ENCODE measurements at places on chromosomes 12 and 14.

- peak; percentile 47 for DNase-seq
These were observed 851 bp downstream of the HSP90B1 start for GRCh38 chr12:103930787-103931735.

- DNase-seq = no peak
These were observed 37.9 kb upstream of the GALNT9 start for GRCh38 chr12:132367071-132367851.

GRCh38 chr12:130476451-130477135, 138.9 kb downstream of the PIWIL1 start:
- no peak for DNase-seq

DNA sequence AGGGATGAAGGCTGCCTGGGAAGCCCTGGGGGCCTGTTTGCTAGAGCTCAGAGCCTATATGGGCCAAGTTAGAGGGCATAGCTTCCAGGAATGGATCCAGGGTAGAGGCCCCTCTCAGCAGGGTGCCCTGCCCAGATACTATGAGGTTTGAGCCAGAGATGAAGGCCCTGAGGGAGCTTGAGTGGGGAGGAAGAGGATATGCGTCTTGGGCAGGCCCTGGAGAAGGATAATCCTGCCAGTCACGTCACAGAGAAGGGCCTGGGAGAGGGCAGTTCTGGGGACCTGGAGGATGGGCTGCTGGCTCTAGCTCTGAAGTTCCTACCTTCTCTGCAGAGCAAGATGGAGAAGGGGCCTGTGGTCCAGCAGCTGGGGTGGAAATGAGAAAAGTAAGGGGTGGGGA, 5.9 kb upstream of the CACNB3 start:
- DNase-seq = no peak

DNA sequence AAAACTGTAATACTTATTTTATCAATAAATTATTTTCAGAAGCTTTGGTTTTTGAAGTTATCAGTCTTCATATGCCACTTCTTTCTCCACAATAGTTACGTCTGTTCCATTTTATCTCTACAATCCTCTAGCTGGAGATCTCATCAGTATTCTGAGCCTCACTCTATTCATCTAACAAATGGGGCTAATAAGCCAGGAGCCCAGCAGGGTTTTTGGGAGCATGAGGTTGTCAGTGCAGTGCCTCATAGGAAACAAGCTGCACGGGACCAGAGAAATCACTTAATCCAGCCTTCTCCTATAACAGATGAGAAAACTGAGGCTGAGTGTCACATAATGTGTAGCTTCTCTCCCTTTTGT, 501.9 kb upstream of the RGS6 start:
- no peak for DNase-seq

- DNase-seq = no peak
These were observed 1.8 kb upstream of the INSM2 start for GRCh38 chr14:35531960-35532747.

DNA sequence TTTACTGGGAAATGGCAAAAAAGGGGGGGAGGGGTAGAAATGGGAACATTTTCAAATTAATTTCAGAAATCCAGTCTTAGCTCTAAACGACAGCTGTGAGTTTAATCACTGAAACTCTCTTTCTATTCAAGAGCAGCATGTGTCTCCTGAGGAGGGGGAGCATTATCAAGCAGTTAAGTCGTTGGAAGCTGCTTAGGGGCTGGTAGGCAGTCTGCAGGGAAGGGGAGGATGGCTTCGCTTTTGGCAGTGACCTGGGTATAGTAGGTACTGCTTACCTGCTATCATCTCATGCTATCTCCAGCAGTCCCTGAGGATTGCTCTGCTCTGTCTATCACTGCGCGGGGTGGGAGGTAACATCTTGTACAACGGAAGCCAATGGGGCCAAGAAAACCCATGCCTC, 567.4 kb downstream of the NRXN3 start:
- DNase-seq = no peak

DNA sequence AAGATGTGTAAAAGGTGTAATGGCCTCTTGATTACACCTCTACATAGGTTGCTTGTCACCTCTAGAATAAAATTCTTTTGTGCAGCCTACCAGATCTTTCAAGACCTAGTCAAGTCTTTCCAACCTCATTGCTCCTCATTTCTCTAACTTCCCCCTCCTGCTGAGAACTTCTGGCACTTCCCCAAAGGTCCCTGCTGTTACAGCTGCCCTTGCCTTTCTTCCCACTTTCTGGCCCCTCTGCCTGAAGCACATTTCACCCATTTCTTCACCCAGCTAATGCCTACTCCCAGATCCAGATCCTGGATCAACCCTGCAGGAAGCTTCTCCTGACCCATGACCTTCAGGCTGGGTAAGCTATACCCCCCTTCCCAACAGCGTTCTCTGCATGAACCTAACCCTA, 1.5 kb downstream of the TSHR start:
- DNase-seq = peak; percentile 51

- DNase-seq = no peak
These were observed 106.9 kb upstream of the PPFIA2 start for GRCh38 chr12:81866081-81866480.

- DNase-seq = no peak
These were observed 38.9 kb downstream of the FERMT2 start for GRCh38 chr14:52911904-52912303.

- no peak for DNase-seq
These were observed 107.1 kb downstream of the LRRK2 start for GRCh38 chr12:40331886-40332285.

GRCh38 chr12:46459111-46459510, 86.5 kb upstream of the SLC38A2 start:
- no peak for DNase-seq

GRCh38 chr12:6392504-6392903, 8.5 kb downstream of the LTBR start:
- DNase-seq = peak; percentile 28

DNA sequence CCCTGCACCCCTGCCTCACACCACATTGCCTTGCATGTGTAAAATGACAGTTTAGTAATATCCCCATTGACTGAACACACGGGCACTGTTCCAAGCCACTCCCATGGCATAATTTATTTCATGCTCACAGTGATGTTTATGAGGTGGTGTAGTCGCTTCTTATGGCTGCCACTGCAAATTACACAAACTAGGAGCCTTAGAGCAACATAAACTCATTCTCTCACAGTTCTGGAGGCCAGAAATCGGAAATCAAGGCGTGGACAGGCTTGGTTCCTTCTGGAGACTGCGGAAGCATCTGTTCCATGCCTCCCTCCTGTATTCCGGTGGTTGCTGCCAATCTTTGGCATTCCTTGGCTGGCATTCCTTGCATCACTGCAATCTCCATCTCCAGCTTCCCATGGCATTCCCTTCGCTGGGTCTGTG, 97.3 kb downstream of the RIN3 start:
- no peak for DNase-seq

GRCh38 chr12:34336619-34337465, 314.5 kb downstream of the ALG10 start:
- no peak for DNase-seq

DNA sequence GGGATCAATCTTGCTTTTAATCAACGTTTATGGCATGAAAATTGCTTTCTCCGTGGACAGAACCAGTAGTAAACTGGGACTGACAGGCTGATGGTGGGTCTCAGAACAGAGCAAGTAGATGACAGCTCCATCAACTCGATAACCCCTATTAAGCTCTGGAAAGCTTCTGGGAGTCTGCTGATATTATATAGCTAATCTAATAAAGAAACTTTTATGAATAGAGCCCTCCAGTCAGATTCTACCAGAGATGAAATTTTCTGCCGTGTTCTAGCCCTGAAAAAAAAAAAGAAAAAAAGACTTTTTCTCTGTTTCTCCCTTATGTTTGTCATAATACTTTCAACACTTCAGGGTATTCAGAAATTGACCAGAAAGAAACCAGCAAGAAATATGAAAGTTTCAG, 171.6 kb downstream of the APAF1 start:
- DNase-seq = no peak

- DNase-seq = peak; percentile 86
These were observed 10.0 kb downstream of the AHNAK2 start for GRCh38 chr14:104968153-104968527.

GRCh38 chr14:60646226-60646818, 3.0 kb downstream of the SIX1 start:
- no peak for DNase-seq

DNA sequence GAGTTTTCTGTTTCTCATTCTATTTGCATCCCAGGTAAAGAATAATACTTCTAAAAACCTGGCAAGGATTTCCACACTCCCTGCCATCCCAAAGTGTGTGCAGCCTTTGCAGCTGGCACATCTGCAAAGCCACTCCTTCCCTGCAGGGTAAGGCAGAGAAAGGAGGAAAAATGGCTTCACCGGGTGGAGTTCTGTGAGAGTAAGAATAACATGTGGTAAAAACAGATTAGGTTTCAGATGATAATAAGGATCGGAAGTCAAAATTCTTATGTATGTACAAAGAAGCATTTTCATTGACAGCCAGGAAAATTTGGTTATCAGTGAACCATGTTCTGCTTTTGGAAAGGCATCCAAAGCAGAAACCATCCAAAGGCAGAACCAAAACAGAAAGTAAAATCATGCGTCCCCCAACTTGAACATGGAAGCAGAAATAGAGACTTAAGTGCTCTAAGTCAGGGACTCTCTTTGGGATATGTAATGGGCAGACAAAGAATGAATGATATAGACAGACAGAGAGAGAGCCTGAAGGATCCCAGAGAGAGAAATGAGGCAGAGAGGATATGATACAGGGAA, 192.6 kb upstream of the CCDC196 start:
- no peak for DNase-seq

DNA sequence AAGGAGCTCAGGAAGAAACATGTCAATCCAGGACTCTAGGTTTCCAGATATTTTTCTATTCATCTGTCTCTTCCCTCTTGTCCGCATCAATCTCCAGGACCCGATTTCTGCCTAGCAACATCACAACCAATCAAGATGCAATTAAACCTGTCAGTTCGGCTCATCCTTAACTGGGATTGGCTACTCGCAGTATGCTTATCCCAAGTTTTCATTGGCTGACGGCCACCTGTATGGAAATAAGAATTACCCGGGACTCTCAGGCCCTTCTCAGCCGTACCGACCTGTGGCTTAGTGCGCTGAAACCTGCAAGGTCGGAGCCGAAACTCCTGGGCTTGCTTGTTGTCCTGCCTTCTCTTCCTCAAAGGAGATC, 20.4 kb upstream of the ATP5MC2 start:
- peak; percentile 22 for DNase-seq

DNA sequence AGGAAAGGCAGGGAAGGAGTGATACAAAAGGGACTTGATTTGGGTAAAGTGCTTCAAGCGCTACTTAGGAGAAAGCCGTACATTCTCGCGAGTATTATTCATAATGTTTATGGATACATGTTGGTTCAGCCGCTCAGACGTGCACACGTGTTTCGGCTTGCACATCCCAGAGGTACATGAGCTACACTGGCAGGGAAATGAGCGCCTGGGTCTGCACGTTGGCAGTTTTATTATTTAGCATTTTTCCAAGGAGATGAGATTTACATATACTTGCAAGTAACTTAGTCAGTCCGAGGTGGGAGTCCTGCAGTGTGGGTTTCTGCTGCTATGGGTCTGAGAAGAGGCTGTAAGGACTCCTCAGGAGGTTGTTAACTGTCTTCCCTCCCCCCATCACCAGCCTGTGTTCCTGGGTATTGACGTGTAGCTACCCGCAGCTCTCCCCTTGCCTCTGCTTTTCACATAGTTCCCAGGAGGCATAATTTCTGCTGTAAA, 1.5 kb downstream of the PRKCH start:
- DNase-seq = no peak

DNA sequence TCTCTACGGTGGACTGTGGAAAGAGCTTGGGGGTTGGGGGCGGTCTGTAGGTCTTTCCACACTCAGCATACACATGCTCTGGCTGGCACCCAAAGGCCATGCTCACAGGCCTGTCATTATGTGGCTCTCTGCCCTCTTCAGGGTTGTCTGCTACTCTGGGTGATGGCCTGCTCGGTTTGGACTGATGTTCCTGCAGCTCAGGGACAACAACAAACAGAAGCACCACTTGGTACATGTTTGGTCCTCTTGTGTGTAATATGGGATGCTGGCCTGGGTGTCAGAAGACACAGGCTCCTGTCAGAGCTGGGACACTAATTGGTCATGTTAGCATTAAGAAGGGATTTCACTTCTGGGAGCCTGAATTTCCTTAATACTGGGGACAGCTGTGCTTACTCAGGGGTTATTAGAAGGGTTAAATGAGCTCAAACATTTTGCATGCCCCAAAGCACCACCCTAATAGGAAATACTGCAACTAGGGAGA, 32.7 kb upstream of the SELPLG start:
- peak; percentile 44 for DNase-seq

DNA sequence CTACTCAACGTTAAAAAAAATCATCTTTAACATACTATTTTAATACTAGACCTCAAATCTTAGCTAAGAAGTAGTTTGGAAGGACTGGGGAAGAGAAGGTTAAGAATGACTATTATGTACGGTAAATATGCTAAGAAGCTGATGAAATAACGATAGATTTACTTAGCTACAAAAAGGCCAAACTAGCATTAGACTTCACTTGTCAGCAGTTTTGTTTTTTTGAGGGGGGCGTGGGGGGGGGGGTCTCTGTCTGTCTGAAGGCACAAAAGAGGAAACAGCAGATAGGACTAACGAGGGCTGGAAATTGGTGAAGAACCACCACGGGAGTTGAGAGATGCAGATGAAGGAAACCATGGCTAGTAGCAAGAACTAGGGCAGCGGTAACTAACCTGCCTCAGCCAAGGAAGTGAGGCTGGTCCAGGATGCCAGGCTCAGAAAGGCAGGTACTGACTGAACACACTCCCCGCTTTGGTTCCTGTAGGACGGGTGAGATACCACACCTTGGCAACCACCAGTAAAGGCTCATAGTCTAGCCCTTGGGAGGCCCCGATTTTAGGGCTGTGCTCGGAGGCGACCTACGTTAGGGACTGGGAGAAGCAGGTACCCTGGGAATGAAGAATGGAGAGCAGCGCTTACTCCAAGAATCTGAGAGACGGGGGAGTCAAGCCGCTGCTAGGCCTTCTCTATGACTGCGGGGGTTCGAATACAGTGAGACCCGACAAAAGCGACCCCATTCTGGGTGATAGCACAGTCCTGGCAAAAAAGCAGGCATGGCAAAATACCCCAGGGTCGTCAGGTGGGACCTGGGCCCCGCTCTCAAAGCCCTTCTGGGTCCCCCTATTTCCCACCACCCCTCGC, 675 bp downstream of the NEDD8 start:
- DNase-seq = no peak

GRCh38 chr12:19683178-19683927, 244.1 kb downstream of the AEBP2 start:
- DNase-seq = no peak
